ENCODE measurements at places on chromosomes 5 and 9.

DNA sequence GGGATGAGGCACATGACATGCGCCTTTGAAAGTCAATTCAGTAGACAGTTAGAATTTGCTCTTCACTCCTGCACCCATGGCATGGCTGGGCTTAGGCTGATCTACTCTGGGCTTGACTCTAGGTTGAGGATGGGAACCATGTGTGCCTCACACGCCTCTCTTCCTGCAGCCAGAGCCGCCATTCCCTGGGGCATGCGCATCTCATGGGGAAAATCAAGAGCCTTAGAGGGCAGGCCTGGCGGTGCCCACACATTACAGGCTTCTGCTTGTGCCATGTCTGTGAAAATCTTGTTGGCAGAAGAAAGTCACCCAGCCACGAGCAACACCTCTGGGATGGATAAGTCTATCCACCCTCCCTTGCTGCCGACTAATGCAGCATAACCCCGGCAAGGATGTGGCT, 808.5 kb downstream of the CDH9 start:
- DNase-seq, result peak; percentile 75

GRCh38 chr9:110578575-110579033, 937 bp downstream of the SVEP1 start:
- DNase-seq, result no peak

GRCh38 chr5:133015466-133015865, 10.9 kb downstream of the ZCCHC10 start:
- no peak for DNase-seq

DNA sequence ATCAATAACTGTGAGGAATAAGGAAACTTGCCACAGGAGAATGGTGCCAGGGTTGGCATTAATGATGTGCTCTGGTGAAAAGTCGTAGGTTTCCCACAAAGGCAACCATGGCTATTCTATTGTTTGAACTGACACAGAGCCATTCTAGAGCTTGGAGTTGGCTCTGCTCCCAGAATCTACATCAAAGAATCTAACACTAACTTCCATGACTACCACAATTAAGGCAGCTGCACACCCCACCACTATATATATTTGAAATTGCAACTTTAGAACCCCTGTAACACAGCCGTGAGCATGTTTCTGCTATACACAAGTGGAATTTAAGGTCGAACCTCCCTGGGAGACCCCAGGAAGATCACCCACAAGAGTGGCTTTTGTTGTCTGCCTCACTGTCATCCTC, 89.7 kb upstream of the CCDC152 start:
- DNase-seq, result no peak

GRCh38 chr9:137619240-137620047, 639 bp downstream of the EHMT1 start:
- DNase-seq, result no peak

GRCh38 chr5:83145241-83145640, 67.9 kb downstream of the XRCC4 start:
- no peak for DNase-seq

DNA sequence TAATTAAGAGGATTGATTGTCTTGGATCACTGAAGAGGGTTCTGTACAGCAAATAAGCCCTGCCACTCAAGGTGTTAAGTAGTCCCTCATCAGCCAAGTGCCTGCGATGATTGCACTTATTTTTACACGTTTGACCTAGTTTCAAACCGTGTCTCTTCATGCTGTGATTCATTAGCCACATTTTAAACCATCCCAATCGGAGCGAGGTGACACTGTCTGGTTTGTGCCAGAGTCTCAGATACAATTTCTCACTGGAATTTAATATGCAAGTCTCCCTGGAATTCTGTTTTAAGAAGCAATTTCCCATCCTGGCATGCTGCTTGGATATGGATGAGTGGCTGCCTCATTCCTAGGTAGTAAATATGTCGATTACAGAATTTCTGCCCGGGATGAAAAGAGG, 1.6 kb downstream of the INSYN2B start:
- no peak for DNase-seq

GRCh38 chr9:21408817-21409216, at the start of gene IFNA8:
Gene IFNA8 (plus strand): TSS chr9:21409117. CDS start chr9:21409177, 60 bp downstream.
- DNase-seq, result no peak

- DNase-seq, result no peak
Measured at GRCh38 chr9:137634016-137634415, 15.2 kb downstream of the EHMT1 start.

GRCh38 chr5:134079748-134080581, 34.5 kb upstream of the TCF7 start:
- DNase-seq, result no peak

DNA sequence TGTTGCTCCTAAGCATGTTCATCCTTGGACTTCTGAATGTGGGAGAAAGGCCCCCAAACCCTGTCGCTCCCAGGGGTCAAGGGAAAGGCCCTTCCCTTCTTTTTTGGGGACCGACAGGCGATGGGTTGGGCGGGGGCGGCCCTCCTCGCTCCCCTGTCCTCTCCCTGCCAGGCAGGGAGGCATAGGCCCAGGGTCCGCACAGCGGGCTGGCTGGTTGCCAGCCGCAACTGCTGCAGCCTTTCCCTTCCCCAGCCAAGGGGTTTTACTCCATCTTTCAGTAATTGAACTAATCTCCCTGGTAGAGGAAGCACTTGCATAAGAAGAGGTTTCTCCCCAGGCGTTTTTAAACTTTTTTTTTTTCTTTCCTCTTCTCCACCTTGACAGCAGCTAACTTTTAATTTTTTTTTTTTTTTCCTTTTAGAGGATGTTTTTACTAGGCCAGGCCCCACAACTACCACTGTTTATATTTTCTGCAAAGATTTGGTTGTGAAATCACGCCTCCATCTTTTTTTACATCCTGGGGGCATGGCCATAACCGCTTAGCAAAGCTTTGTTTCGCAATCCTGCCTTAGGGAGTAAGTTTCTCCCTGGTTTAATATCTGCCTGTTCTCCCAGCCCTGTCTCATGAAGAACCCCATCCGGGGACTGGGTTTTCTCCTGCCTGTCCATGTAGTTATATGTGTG, 216.9 kb upstream of the ZNF608 start:
- no peak for DNase-seq

GRCh38 chr5:133242221-133242835, 190.5 kb downstream of the HSPA4 start:
- no peak for DNase-seq

DNA sequence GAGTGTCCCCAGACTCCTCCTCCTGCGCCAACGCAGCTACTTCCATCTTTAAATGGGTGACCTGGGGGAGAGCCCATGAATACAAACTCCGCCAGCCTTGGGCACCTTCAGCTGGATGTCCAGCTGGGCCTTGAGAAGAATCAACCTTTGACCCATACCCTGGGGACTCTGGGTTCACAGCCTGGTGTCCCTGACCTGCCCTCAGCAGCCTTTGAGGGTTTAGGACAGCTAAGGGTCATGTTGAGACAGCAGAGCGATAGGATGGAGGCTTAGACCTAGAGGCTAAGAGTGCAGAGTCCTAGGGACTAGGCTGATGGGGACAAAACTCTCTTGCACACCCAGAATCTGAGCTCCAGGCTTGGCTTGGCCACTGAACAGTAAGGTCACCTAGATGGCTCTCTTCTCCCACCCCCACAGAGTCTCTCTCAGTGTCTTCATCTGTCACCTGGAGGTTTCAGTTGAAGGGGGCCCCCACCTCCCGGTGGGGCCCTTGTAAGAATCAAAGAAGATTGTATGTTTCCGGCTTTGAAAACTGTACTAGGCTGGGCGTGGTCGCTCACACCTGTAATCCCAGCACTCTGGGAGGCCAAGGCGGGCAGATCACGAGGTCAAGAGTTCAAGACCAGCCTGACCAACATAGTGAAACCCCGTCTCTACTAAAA, 6.7 kb upstream of the AQP3 start:
- DNase-seq, result no peak

DNA sequence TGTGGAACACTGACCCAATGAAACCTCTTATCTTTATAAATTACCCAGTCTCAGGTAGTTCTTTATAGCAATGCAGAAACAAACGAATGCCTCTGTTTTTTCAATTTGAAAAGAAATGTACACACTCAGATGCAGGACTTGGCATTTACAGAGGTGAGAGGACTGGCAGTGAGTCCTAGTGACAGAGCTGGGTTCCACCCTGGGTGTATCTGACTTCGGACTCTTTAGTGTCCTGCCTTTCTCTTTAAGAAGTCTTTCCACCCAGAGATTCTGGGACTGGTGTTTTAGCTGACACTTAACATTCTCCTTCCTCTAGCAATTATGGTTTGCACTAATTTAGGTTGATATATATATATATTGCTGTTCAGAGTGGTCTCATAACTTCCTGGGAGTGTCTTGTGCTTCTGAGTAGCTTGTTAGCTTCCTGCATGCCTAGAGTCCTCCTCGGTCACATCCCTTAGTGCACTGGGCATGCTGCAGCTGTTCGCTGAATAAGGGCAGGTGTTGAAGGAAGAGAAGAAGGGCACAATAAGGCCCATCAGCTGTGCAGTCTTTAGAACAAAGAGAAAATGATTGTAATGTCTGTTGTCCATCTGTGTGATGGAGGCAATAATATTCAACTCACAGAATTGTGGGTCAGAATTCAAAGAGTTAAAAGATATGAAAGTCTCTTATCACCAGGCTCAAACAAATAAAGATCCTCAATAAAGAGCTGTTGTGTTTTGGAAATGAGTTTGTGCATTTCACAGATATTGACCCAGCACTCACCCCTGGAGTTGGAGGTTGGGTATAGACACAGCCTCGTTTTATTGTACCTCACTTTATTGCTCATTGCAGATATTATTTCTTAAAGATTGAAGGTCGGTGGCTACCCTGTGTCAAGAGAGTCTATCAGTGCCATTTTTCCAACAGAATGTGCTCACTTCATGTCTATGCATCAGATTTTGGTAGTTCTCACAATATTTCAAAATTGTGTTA, 187.1 kb downstream of the TRIM32 start:
- DNase-seq, result no peak

DNA sequence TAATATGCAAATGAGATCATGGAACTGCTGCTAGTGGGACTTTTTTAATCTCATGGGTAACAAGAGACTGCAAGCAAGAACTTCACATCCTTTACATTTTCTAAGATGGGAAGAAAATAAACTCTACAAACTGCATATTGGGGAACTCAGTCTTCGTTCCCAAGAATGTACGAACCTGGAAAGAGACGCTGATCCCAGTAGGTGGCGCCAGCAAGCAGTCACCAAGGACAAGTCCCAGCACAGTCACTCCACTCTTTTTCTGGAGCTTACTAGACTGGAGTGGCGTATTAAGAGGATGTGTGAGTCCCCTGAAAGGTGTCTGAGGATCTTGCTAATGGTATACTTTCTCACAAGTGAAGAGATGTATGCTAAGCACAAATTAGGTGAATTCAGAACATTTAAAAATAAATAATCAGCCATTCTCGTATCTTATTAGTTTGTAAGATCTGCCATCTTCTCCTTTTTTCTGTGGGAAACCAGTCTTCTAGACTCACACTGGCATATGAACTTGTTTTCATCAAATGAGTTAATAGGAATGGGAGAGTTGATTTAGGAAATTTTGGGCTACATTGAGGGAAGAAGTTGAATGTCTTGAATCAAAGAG, 16.0 kb upstream of the PUM3 start:
- DNase-seq, result no peak

DNA sequence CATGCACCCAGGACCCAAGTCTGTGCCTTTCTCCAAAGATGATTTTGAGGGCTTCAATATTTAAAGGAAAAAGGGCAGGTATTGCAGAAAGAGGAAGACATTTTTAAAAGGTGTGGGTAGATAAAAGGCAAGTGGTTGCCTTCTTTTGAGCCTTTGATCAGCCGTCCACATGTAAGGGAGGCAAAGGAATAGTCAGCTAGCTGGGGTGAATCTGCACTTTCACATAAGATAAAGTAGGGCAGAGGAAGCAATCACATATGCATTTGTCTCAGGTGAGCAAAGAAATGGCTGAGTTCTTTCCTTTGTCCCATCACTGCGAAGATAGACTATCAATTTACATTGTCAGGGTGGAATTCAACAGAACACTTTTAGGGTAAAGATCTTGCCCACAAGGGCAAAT, 19.9 kb downstream of the MGAT1 start:
- no peak for DNase-seq

DNA sequence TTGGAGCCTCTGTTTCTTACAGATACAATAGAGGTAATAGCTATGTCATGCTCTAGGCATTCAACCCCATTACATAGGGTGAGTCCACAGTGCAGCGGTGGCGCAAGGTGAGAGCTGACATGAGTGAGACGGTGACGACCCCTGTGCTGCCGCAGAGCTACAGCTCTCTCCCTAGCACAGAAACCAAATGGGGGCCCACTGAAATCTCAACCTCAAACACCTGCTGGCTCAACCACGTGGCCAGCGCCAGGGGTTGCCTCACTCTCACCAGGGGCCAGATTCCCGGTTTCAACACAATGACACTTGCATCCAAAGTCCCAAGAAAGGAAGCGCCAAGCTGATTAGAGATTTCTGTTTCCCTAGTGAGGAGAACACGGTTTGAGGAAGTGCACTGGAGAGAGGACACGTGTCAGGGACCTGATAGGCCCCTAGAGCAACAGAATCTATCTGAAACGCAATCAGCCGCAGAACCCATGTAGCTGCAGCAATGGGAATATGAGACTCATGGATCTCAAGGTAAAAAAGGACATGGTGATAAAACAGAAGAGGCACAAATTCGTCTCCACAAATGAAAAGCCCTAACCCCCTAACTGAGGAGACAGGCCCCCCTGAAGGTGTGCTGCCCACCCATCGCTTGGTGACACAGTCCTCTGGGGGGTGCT, 114.3 kb downstream of the CRB2 start:
- DNase-seq, result no peak

GRCh38 chr9:103533318-103533717, 538.2 kb downstream of the CYLC2 start:
- DNase-seq, result no peak

- DNase-seq, result no peak
Measured at GRCh38 chr5:176851871-176852658, 41.7 kb downstream of the UNC5A start.

DNA sequence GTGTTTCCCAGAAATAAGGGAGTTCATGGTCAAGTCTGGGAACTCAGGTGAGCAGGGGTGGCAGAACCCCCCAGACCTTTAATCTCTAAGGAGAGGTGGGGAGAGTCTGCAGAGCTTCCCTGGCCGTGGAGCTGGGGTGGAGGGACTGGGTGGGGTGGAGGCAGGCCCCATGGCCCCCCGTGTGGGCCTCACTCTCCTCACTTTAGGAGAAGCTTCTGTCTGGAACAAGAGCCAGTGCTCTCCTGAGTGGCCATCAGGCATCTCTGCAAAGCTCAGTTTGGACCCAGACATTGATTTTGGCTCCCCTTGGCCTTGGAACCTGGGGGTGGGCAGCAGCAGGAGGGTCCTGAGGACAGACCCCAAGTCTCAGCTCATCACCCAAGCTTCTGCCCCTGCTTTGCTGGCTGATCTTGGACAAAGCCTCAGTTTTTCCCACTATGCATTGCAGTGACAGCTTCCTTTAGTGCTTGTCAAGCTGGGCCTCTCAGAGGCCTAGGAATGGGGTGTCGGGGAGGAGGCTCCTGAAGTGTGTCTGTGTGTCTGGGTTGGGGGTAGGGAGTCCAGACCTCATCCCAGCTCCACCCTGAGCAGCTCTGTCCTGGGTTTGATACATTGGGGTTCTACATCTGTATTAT, 3.5 kb upstream of the GBGT1 start:
- DNase-seq, result no peak

DNA sequence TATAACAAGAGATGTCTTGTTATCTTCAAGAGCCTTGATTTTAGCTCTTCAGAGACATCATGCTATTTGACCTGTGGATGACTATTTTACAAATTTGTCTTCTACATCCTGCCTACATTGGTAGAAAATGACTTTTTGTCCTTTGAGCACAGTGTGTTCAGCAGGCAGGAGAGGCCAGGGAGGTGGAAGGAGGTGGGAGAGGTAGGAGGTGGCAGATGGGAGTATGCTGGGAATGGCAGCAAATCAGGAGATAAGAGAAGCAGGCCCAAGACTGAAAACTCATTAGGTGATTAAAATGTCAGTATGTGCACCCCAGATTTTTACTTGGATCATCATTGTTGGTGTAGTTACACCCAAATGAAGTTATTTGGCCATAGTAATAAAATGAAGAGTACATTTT, 44.1 kb downstream of the PTPN3 start:
- no peak for DNase-seq

All from osteocyte (in vitro differentiated cells).